ENCODE measurements at places on chromosomes 7 and 10. TPM values are rescaled to one million over a fixed set of nuclear protein-coding genes. Genes with fewer than 3 reads are reported as not detected.

GRCh38 chr10:126673565-126673964 is 3.1 kb upstream of the C10orf90 start:
- H3K27me3 ChIP-seq: no peaks in the 10 kb centered on the region
- H3K27ac ChIP-seq: no peak overlapping the region
- no peak for DNase-seq
- no peaks in the 10 kb centered on the region for H3K36me3 ChIP-seq
- H3K4me3 ChIP-seq: no peak overlapping the region

GRCh38 chr7:47574482-47575329 is 7.2 kb downstream of the TNS3 start:
- H3K36me3 ChIP-seq: no peaks in the 10 kb centered on the region
- H3K27me3 ChIP-seq: no peaks in the 10 kb centered on the region
- H3K4me3 ChIP-seq: no peak overlapping the region
- peak overlapping the region; percentile 71 for H3K27ac ChIP-seq
- peaks cover 3% of the 10 kb centered on the region for H3K4me1 ChIP-seq

DNA sequence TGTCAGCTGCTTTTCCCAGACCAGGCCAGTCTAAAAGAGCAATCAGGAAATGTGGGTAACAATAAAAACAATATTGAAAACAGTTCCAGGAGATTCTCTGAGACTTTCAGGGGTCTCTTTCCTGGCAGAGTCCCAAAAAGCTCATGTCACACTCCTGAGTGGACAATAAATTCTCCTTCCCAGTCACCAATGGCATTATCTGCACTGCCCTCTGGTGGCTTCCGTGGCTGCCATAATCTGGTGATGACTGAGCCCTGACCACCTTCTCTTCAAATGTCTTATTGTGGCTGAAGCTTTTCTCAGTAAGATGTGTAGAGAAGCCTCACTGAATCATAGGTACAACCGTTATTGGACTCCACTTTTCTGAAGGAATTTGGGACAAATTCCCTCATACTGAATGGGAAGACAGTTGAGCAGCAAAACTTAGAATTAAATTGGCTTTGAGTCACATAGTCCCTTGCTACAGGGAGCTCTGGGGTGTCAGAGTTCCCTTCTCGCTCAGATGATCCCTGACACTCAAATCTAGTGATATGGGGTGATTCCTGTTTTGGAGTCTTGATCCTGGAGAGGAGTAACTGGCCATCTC is 24.4 kb upstream of the ASAH2 start:
- H3K4me3 ChIP-seq: no peak overlapping the region
- peak; percentile 57 for DNase-seq
- no peaks in the 10 kb centered on the region for H3K27me3 ChIP-seq
- no peak overlapping the region for H3K27ac ChIP-seq

DNA sequence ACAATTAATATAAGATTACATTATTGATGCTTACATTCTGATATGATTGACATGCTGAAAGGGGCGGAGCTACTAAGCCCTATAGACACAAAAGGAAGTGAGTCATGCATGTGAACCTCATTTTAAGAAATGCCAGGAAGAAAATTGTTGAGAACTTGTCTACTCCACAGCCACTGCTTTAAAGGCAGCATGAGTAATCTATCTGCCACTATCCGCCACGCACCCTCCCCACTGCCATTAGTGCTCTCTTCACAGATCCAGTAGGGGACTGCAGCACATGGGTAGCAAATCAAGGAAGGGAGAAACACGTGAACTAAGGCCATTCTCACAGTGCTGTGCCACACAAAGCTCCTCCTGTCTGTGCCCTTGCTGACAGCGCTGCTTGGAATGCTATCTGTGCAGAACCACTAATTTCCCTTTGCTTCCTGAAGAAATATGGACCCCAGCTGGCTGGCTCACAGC is 524.8 kb downstream of the GRM8 start:
- H3K36me3 ChIP-seq: no peaks in the 10 kb centered on the region
- no peak for DNase-seq
- no peak overlapping the region for H3K27ac ChIP-seq
- no peak overlapping the region for H3K4me3 ChIP-seq

- no peak overlapping the region for H3K27ac ChIP-seq
- H3K27me3 ChIP-seq: no peaks in the 10 kb centered on the region
- DNase-seq: no peak
- peaks cover 2% of the 10 kb centered on the region for H3K4me1 ChIP-seq
Measured at GRCh38 chr10:35412900-35413491, 76.7 kb downstream of the CCNY start.

The AKR1C4 gene
- total RNA-seq: not detected

The ZNF786 gene
- total RNA-seq: 6.4 TPM

The CALHM3 gene
- total RNA-seq: not detected

The GNAT3 gene
- not detected for total RNA-seq

Data from aorta (tissue), 5 donors.